ENCODE measurements at places on chromosomes 12 and 14. TPM values are rescaled to one million over a fixed set of nuclear protein-coding genes. Genes with fewer than 3 reads are reported as not detected.
A peak's percentile ranks its signal among the peaks of the same experiment; 100 is the strongest.

- no peaks in the 10 kb centered on the region for H3K36me3 ChIP-seq
- no peak for DNase-seq
- H3K4me1 ChIP-seq: peaks cover 29% of the 10 kb centered on the region
Measured at GRCh38 chr12:1619587-1619986, 9.4 kb upstream of the WNT5B start.

DNA sequence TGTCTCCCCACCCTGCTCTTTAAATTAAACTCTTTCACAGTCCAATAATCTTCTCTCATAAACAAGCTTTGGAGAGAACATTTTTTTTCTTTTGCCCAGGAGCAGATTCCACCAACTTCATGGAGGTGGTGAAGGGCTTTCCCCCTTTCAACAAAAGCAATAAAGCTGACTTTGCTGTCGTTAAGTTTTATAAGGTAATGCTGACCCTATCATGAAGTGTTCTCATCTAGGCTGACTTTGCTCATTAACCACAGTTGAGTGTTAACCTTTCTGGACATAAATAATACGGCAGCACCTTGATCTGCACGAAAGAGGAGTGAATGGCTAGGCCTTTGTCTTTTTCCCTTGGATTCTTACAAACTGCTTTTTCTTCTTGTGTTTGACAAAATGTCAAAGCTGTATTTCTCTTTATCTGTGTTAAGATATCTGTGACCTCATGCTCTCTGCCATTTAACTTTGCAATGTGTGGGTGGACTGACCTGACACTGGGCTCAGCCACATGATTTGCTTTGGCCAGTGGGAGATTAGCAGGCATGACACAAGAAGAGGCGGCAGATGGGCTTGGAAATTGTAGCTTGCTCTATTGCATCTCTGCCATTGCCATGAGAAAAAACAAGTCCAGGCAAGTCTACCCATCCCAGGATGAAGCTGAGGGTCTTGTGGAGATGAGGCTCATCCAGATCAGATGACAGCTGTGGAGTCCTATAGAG is 470.9 kb upstream of the CCDC196 start:
- H3K27me3 ChIP-seq: peaks cover 14% of the 10 kb centered on the region
- no peak overlapping the region for H3K27ac ChIP-seq
- H3K4me3 ChIP-seq: no peak overlapping the region
- DNase-seq: no peak
- no peaks in the 10 kb centered on the region for H3K36me3 ChIP-seq
- H3K4me1 ChIP-seq: peaks cover 7% of the 10 kb centered on the region

DNA sequence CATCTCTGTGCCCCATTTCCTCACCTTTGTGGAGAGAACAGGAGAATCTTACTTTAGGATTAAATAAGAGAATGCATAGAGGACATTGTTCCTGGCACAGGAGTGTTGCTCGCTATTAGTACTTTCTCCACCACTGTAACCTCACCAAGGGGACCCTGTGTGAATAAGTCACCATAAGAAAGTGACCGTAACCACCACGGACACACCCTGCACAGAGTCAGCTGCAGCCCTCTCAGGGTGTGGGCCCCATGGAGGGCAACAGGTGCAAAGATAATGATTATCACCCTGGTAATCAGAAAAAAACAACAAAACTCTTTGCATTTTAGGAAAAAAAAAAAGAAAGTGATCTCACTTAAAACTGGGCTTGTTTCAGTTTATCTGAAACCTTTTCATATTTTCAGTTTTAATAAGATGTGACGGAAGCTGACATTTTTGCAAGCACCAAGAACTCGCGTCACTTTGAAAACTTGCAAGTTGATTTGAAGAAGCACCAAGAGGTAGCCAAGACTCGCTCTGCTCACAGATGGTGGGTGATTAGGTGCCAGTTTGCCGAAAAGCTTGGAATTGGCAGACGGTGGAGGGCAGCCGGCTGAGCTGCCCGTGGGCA is 87.0 kb upstream of the VRK1 start:
- H3K27me3 ChIP-seq: no peaks in the 10 kb centered on the region
- no peak for DNase-seq
- H3K27ac ChIP-seq: no peak overlapping the region
- H3K4me1 ChIP-seq: no peaks in the 10 kb centered on the region
- H3K36me3 ChIP-seq: no peaks in the 10 kb centered on the region

DNA sequence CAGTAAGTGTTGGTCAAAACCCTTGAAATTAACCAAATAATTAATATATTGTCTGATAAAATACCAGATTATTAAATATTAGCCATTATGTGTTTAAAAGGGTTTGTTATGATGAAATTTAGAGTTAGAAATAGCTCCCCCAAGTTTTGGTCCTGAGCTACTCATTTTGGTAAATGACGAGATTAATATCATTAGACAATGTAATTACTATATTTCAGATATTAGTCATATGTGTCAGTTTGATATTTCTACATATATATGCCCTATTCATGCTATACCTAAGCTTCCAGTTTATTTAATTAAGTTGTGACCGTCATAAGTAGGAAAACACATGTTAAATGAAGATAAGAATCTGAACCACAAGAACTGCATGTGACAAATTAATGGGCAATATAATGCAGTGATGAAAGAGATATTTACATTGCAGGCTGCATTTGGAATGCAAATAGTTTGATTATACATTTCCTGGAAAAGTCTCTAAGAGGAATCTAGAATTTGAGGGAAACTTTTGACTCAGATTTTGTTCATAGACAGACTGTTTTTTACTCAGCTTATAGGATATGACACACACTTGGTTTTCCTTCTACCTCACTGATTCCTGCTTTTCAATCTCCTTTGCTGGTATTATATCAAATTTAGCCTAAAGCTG is 70.5 kb downstream of the TBC1D30 start:
- H3K27ac ChIP-seq: no peak overlapping the region
- no peak overlapping the region for H3K4me3 ChIP-seq
- H3K4me1 ChIP-seq: peaks cover 2% of the 10 kb centered on the region
- no peak for DNase-seq
- no peaks in the 10 kb centered on the region for H3K36me3 ChIP-seq

ASB2 gene
- total RNA-seq: 21.1 TPM

DNA sequence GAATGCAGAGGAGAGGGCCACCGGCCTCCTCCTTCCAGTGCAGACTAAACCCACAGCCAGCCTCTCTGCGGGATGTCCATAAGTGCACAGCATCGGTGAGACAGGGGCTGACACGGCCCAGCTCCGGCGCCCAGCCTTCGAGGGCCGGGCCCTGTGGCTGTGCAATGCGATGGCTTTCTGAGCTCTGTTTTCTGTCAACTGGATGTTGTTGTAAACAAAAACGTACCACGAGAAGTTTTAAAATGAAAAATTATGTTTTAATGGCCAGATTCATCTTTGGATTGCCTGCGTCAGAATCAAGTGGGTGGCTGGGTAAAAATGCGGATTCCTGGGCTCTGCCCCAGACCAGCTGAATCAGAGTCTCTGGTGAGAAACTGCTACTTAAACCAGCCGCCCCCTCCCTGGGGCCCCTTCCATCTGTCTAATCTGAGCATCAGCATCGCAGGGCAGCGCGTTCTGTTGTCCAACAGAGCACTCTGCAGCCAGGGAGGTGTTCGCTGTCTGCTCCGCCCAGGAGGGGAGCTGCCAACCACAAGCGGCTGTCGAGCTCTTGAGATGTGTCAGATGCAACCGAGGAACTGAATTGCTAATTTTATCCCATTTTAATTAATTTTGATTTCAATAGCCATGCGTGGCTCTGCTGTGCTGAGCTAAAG is 133.4 kb downstream of the RFLNA start:
- peaks cover 30% of the 10 kb centered on the region for H3K36me3 ChIP-seq
- DNase-seq: no peak
- H3K27ac ChIP-seq: no peak overlapping the region

DNA sequence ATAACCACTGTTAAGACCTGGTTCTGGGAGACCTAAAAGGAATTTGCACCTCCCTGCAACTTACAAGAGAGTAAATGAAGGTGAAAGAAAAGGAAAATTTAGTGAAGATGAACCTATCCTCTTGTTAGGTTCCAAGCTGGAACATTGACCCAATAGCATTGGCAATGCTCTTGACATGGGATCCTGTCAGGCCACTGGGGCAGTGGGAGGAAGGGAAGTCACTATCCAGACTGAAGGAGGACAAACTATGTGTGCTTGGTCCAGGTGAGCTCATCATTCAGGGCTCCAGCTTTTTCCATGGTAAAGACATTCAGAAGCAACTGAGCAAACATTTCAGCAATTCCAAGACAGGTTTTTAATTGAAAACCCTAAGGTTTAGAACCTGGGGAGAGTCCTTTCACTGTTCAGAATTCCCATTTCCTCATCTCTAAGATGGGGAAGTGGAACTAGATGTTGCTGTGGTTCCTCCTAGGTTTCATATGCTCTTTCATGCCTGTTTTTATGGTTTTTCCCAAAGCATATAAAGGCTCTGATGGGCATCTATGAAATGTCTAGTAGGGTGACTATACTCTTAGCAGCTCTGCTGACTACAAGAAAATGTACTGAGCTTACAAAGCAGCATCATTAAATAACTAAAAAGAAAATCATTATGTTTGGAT is 33.1 kb downstream of the MAPK1IP1L start:
- peaks cover 9% of the 10 kb centered on the region for H3K27me3 ChIP-seq
- H3K4me1 ChIP-seq: peaks cover 2% of the 10 kb centered on the region
- DNase-seq: no peak
- H3K36me3 ChIP-seq: no peaks in the 10 kb centered on the region

DNA sequence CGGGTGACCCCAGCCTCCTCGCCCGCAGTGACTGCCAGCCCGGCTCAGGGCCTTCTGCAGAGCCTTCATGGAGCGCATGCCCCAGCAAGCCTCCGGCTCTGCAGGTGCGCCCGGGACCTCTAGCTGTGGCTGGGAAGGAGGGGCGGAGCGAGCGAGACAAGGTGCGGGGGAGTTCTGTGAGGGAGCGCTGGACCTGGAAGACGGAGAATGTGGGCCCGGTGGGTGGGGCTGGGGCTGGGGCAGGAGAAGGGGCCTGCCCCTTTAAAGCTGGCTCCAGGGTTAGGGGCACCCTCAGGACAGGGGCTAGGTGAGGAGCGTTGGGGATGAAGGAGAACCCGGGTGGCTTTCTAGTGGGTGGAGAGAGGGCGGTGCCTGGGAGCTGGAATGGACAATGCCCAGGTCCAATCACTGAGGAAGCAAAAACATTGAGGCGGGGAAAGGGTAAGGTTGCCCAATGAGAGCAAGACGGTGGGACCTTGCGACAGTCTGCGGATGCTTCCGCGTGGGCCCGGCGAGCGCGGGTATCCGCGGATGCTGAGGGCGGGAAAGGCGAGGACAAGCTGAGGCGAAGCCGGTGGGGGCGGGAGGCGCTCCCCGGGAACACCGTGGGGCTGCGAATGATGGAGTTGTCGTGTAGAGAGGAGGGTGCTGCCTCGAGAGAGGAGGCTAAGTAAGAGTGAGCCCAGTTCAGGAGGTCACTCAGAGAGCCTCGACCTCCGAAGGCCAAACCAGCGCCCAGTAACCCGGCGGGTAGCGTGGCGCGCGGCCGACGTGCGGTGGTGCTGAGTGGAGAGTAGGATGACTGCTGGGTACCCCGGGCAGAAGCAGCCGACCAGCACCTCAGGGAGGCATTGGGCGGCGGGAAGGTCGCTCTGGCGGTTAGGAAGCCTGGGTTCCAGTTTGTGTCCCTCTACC is at the start of gene GLS2:
GLS2 (minus strand) TSS at position 121 of the 915 bp plus-strand sequence; CDS start at position 78, 43 bp downstream.
- H3K4me3 ChIP-seq: peak within 1 kb of the TSS; percentile 87
- H3K36me3 ChIP-seq: peaks cover 4% of the 10 kb centered on the region
- peaks cover 38% of the 10 kb centered on the region for H3K27me3 ChIP-seq
- no peak within 1 kb of the TSS for H3K27ac ChIP-seq
- peaks cover 12% of the 10 kb centered on the region for H3K4me1 ChIP-seq

GRCh38 chr14:104739546-104740516 is 13.1 kb upstream of the SIVA1 start:
- no peaks in the 10 kb centered on the region for H3K27me3 ChIP-seq
- no peaks in the 10 kb centered on the region for H3K36me3 ChIP-seq
- H3K27ac ChIP-seq: no peak overlapping the region
- no peak for DNase-seq
- no peak overlapping the region for H3K4me3 ChIP-seq
- peaks cover 3% of the 10 kb centered on the region for H3K4me1 ChIP-seq

DNA sequence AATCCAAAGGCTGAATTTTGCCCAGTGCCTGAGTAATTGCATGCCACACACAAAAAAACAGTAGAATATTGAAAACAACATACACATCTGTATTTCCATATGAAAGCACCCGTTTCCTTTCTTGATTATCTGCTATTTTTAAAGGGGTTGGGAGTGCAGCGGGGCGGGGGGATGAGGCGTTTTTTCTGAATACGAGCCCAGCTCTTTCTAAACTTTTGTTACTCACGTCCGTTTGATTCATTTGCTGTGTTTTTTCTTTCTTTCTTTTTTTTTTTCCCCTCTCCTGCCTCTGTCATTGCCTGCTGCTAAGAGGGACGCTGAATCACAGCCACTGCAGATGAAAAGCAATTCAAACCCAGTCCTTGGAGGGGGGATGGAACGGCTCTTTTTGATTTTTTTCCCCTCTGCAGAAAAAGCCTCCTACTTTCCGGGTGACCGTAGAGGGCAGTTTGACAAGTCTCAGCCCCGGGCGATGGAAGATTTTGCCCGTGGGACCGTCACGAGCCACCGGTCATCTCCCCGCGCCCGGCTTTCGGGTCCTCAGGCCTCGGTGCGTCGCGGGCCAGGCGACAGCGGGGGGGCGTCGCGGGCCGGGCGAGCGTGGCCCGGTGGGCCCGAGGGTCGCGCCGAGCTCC is 572 bp upstream of the RASSF8 start:
- H3K4me3 ChIP-seq: peak overlapping the region; percentile 59
- H3K27ac ChIP-seq: no peak overlapping the region
- peaks cover 61% of the 10 kb centered on the region for H3K27me3 ChIP-seq

DNA sequence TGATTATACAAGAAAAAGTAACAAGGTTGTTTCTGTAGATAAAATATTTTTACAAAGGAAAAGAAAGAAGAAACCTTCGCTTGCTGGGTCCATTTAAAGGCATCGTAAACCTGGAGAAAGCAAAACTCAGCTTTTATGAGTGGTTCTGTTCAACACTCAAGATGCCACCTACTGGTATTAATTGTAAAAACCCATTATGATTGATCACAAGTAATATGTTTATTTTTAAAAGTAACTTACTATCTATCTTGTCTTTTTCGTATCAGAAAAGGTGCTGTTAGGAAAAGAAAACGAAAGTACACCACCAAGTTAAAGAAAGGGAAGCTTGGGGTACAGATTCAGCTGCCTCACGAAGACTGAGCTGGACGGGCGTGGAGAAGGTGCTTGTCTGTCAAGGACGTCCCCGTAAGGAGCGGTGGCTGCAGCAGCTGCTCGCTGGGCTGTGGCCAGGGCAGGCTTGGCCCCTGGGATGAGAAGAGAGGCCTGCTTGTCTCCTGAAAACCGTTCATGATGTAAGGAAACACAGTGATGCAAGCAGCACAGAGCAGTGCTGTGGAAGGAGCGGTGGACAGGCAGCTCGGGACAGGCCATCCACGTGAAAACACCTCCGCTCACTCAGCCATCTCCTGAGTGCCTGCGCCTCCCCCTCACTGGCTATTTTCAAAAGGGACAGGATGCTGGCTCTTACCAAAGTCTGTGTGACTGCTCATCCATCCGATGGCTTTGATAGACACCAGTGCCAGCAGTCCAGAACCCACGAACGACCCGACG is 25.0 kb downstream of the SLC15A4 start:
- H3K36me3 ChIP-seq: peaks cover 67% of the 10 kb centered on the region
- no peak overlapping the region for H3K27ac ChIP-seq
- no peak for DNase-seq

- no peak overlapping the region for H3K4me3 ChIP-seq
- H3K36me3 ChIP-seq: no peaks in the 10 kb centered on the region
- no peak for DNase-seq
- no peaks in the 10 kb centered on the region for H3K27me3 ChIP-seq
- H3K4me1 ChIP-seq: peaks cover 27% of the 10 kb centered on the region
Measured at GRCh38 chr14:68950111-68950510, 29.0 kb downstream of the ACTN1 start.

ISCA2 gene
- 20.8 TPM for total RNA-seq

Data from activated CD4-positive, alpha-beta T cell treated with anti-CD3 and anti-CD28 coated beads, Interleukin-2, amount 10 ng/mL, durations not matched to agents 24 days and 14 days (primary cell).